Activated gamma-delta T cell treated with Interleukin-2 at 50 U/mL for 16 hours (primary cell): ENCODE measurements at places on chromosomes 13 and 19.

DNA sequence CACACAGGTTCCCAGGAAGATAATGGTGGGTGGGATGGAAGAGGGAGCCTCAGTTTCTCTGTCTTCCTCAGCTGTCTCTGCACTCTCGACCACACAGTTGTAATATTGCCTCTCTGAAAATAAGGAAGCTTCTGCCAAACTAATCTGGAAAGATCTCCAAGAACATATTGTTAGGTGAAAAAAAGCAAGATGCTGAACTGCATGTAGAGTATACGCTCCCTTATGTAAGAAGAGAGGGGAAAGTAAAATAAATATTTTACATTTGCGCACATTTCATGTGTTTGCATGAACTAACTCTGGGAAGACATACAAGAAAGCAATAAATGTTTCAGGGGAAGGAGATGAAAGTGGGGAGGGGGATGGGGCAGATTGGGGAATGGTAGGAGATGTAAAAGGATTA lies 41.9 kb upstream of the CACNA1A start:
- no peak for DNase-seq

DNA sequence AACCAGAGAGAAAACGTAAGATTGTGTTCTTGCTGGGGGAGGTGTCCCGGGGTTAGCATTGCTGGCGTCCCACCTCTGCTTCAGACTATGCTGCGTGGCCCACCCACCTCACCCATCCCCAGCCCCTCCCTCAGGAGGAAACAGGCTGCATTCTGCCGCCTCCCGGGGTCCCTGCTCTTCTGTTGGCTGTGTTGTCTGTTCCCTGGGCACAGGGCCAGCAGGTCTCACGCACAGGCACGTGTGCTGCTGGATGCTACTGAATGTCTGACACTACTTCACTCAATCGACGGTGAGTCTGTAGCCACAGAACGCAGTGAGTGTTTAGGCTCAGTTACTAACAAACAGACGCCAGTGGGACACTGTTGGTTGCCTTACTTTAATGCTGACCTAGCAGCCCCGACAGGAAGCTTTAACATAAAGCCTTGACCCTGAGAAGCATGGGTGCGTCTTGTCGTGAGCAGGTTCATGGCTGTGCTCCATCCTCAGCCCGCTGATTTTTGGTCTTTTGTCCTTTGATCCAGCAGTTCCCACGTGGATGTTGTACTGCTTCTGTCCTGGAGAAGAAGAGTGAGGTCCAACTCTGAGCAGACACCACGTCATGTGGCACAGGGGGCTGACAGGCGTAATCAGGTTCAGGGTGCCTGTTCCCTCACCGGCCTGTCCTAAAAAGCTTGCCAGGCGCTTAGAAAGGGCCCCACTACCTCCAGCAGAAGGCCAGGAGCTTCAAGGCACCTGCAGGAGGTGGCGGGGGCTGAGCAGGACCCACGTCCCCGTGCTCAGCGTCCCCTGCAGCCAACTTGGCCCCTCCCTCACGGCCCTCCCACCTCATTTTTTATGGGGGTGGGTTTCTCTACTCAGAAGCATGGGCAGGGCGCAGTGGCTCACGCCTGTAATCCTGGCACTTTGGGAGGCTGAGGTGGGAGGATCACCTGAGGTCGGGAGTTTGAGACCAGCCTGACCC lies 26.0 kb downstream of the NAXD start:
- no peak for DNase-seq

DNA sequence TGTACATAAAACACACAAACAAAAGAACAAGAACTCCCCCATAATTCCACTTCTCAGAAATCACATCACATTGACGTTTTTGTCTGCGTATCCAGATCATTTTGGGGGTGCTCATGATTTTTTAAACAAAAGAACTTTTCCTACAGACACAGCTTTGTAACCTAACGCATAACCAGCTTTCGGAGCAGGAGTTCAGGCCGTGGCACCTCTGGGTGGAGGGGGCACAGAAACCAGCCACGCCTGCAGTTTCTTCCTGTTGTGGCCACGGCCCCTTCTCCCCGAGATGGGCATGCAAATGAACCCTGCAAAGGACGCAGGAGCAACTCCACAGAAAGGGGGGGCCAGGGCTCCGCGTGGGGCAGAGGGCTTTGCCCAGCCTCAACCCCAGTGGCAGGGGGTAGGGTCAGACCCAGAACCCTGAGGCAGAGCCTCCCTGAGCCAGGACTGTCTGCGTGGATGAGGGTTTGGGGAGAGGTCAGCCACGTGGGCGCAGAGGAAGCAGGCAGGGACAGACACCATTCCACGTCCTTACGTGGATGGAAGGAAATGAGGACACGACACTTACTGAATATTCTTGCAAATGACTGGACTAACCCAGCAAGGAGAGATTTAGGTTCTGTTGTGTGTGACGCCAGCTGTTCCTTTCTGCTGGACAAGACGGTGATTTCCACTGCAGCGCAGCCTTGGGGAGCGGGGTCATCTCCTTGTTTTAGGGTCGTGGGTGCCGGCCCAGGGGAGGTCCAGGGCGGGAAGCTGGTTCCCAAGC lies 64.4 kb downstream of the RASA3 start:
- peak; percentile 27 for DNase-seq

DNA sequence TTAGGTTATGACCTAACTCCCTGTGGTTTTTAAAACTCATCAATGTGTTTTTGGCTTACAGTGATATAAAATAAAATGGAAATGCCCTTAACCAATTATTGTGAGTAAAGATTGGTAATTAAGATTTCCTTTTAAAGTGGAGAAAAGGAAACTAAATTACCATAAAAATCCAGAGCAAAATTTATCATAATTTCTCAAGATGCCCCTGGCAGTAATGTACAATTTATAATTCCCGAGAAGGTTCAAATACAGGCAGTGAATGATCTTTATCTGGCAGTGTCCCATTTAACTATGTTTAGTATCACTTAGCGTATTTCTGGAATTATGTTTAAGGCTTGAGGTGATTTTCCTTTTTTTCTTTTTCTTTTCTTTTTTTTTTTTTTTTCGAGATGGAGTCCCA lies 61.5 kb downstream of the ESD start:
- no peak for DNase-seq

DNA sequence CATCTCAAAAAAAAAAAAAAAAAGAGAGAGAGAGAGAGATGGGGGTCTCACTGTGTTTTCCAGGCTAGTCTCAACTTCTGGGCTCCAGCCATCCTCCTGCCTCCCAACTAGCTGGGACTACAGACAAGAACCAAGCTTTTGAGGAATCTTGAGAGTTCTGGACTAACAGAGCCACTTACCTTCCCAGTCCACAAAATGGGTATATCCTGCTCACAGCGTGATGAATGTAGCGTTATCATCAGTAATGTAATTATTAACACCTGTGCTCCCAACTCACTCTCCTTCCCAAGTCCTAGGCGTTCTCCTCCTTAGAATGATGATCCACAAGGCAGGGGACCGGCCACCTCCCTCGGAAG lies 4.6 kb upstream of the NANOS3 start:
- no peak for DNase-seq
